ENCODE measurements at places on chromosomes 4 and X.

GRCh38 chrX:107709266-107709806 lies 66.3 kb downstream of the TSC22D3 start:
- DNase-seq, result no peak

DNA sequence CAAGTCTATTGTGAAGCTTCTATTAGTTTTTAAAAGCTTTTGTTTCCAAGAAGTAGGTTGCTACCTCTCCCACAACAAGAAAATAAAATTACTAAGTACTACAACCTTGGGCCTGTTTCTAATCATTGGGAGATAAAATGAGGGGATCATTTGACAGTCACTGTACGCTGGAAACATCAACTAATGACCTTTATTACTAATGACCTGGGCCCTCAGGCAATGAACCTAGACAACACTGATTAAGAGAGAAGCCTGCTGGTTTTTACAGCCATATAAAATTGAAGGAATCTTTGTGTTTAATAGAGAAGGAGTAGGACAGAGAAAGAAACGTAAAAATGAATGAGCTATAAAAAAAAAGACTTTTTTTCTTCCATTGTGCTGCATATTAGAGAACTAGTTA lies 1000.9 kb downstream of the STPG2 start:
- DNase-seq, result no peak

GRCh38 chr4:161564230-161564834 lies 599.5 kb downstream of the FSTL5 start:
- DNase-seq, result no peak

DNA sequence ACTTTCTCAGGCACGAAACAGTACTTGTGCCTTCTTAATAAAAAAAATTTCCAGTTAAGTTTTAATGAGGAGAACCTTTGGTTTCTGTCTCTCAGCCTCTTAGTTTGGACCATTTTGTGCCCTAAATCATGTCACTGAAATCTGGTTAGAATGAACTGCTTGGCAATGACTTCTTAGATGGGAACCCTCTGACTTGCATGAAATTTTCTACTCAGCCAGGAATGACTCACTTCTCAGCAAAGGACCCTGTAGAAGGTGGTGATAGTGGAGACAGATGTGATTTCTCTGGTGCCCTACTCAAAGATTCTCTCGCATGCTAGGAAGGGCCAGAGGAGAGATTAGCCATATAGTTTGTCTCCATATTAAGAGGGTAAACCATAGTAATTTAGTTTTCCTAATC lies 50.5 kb downstream of the RASL11B start:
- no peak for DNase-seq

Measured in fibroblast of gingiva (primary cell).